Upper lobe of left lung (tissue), 6 donors: ENCODE measurements at places on chromosomes 12 and 14. TPM values are rescaled to one million over a fixed set of nuclear protein-coding genes. Genes with fewer than 3 reads are reported as not detected.
A peak's percentile ranks its signal among the peaks of the same experiment; 100 is the strongest.

GRCh38 chr12:12582193-12582881, 19.7 kb upstream of the DUSP16 start:
- DNase-seq, result no peak

DNA sequence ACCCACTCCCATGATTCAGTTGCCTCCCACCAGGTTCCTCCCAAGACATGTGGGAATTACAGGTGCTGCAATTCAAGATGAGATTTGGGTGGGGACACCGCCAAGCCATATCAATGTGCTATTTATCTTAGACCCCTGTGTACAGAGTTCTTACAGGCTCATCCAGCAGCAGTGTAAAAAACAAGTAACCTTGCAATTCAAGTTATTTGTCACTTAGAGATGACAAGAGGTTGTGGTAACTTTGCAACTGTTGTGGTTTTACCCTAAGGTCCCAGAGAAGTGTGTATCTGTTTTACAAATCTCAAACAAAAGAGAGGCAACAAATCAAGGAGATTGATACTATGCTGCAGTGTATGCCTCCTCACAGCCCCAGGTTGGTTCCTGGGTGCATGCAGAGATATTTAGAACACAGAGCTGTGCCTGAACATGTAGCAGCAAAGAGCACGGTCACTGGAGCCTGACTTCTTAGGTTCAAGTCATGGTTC, 11.5 kb upstream of the HELB start:
- DNase-seq, result no peak

DNA sequence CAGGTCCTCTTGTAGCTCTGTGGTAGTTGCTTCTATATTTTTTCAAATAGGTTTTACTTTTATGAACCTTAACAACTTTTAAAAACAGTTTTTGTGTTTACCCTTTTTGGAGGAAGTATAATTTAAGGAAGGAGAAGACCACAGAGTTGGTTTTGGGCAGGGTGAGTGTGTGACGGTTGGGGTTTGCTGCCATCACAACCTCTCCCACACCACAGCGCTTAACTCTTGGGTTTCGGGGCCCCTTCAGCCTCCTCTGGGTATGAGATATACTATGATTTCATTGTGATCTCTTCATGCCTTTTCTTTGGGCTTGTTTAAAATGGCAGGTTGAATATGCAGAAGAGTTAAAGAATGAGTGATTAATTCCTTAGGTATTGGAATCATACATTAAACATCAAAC, 228.7 kb upstream of the CRY1 start:
- no peak for DNase-seq

- no peak for DNase-seq
Measured at GRCh38 chr14:88380405-88380804, 5.1 kb upstream of the SPATA7 start.

GRCh38 chr14:89504602-89505313, 87.7 kb upstream of the FOXN3 start:
- DNase-seq, result no peak

DNA sequence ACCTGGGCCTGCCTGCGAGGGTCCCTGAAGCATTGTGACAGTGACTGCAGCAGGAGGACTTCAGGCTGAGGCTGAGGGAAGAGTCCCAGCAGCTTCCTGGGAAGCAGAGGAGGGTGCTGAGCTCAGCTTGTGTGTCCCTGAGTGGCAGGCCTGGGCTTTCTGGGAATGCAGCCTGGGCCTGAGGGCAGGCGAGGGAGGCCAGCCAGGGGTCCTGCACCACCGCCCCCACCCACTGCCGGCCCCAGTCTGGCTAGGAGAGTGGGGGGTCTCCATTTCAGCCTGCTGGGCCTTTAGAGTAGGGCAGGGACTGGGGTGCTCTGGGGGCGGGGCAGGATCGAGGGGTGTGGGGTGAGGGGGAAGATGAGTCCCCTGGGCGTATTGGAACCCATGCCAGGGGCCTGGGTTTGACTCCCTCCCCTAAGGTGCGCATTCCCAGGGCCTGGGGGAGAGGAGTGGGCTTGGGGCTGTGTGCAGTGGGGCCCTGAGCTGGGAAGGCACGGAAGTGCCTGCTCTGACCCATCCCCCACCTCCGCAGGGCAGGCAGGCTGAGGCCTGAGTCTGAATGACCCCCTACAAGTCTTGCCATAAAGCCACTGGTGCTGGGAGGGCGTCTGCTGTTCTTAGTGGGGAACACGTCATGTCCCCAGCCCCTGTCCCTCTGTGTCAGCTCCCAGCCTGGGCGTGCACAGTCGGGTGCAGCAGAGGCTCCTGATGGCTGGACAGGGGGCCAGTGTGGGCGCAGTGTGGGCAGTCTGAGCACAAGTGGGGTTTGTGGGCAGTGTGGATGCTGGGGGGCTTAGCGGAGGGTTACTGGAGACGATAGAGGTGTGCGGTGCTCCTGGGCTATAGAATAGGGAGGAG, 46.4 kb downstream of the KRT80 start:
- peak; percentile 55 for DNase-seq

- no peak for DNase-seq
Measured at GRCh38 chr12:113835896-113836295, 130.2 kb downstream of the RBM19 start.

GPRC5A gene
- 608 TPM for total RNA-seq

- peak; percentile 12 for DNase-seq
Measured at GRCh38 chr12:131384544-131384855, 326.4 kb upstream of the SFSWAP start.

ANKRD33 gene
- not detected for total RNA-seq

DNA sequence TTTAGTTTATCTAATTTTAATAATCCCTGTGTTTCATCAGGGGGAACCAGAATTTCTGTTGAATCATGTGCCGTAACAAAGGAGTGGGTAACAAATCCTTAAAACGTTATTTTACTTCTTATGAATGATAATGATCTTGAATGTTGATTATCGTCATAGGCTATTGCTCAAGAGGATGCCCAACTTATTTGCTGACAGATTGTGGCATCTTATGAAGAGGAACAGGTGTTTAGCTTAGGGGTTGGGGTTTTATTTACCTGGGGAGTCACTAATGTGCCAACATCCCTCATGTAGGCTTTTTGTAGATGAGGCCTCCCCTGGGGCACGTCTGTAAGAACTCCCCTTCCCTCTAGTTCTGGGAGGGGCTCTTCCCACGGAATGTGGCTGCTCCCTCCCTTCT, 32.4 kb upstream of the TMX1 start:
- no peak for DNase-seq

DNA sequence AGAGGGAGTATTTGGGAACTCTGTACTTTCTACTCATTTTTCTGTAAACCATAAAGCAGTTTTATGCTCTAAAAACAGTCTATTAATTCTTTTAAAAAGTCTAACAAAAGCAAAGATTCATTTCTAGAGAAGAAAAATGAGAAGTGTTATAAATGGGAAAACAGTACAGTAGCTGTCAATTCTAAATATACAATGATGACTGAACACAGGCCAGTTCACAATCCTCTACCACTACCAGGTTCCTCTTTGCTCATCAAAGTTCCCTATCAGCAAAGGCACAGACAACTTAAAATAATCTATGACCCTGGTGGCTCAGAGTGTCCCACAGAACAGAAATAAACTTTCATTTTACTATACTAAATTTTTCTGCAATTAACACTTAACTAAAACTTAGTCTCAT, 12.5 kb downstream of the NAA25 start:
- DNase-seq, result no peak

- DNase-seq, result peak; percentile 77
Measured at GRCh38 chr12:108332791-108333382, 6.2 kb downstream of the CMKLR1 start.

A2M gene
- total RNA-seq, result 447 TPM

GRCh38 chr12:110555577-110556406, 27.3 kb downstream of the PPTC7 start:
- no peak for DNase-seq

GALC gene
- total RNA-seq, result 50.3 TPM

TEAD4 gene
- total RNA-seq, result 14.5 TPM

DNA sequence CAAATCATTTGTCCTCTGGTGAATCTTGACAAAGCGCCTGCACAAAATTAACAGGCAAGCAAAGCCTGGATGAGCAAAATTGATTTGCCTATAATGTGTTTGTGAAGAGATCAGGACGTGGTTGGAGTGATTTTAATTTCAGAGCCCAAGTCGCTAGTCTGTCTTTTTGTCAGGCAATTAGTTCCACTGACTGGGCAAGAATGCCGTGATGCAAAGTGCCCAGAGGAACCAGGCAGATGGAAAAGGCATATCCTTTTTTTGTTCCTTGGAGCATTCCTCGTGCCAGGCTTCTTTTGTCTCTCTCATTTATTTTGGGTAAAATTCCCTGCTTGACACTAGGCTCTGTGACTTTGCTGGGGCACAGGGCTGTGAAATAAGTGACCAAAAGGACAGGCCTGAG, 65.9 kb upstream of the CCDC198 start:
- DNase-seq, result no peak

DNA sequence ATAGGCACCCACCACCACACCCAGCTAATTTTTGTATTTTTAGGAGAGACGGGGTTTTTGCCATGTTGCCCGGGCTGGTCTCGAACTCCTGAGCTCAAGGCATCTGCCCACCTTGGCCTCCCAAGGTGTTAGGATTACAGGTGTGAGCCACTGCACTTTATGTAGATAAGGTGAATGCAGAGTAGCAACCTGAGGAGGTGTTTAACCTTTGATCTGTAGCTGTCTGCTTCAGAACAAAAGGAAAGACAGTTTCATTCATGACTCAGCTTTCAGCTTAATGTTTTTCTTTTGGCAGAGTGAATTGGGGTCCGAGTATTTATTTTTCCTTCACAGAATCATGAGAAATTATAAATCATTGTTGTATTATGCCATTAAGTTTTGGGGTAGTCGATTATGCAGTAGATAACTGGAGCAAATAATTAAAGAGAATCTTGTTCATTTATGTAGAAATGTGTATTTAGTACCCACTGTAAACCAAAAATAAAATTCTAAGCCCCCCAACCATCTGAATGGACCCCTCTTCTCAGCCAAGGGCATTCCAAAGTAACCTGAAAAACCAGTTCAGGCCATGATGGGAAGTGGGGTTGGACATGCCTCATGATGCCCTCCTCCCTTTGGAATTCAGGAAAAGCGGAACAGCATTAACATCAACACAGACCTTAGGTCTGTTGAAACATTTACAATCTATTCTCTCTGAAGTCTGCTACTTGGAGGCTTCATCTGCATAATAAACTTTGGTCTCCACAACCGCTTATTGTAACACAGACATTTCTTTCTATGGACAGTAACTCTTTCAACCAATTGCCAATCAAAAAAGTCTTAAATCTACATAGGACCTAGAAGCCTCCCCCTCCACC, 10.7 kb upstream of the STX2 start:
- DNase-seq, result no peak

GRCh38 chr12:69932676-69933552, 107.9 kb downstream of the MYRFL start:
- DNase-seq, result no peak

- DNase-seq, result no peak
Measured at GRCh38 chr12:22499445-22499844, 44.9 kb downstream of the C2CD5 start.

DNA sequence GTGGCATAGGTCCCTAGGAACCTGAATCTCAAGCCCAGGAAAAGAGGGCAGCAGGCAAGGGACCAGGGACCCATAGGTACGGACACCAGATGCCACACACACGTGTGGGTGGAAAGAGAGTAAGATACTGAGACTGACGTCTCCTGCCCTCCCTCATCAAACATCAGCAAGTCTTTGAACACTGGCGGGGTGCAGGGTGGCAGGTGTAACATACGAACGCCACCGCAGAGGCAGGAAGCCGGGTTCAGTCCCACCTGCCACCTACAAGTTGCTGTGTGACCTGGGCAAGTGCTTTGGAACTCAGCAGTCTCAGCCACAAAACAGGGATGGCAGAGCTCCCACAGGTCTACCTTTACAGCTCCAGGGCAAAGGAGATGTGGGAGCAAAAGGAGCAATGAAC, 11.1 kb downstream of the ACTN1 start:
- DNase-seq, result no peak

DNA sequence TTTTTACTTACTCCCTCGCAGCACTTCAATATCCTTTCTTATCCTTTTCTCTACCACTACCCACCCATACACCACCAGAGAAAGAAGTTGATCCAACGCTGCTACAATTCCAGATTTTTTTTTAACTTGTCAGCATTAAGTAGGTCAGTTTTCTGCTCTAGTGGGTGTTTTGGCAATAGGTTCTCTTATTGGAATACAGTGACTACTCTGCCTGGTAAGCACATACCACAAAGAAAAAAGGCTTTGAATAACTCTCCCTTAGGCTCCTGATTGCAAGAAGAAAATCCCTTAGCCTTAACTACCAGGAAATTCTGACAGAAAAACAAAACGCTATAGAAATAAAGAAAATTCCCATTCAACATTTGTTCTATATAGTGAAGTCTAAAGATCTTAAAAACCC, 72.0 kb downstream of the NUMB start:
- no peak for DNase-seq

GRCh38 chr12:39866135-39866534, 239.7 kb downstream of the SLC2A13 start:
- no peak for DNase-seq
